ENCODE measurements at places on chromosomes 6 and 20. TPM values are rescaled to one million over a fixed set of nuclear protein-coding genes. Genes with fewer than 3 reads are reported as not detected.

The PSMF1 gene
- total RNA-seq = 34.5 TPM

The BIRC7 gene
- not detected for total RNA-seq

The FGD2 gene
- not detected for total RNA-seq

GRCh38 chr20:33472868-33473435, 16.9 kb upstream of the CBFA2T2 start:
- no peak for DNase-seq

DNA sequence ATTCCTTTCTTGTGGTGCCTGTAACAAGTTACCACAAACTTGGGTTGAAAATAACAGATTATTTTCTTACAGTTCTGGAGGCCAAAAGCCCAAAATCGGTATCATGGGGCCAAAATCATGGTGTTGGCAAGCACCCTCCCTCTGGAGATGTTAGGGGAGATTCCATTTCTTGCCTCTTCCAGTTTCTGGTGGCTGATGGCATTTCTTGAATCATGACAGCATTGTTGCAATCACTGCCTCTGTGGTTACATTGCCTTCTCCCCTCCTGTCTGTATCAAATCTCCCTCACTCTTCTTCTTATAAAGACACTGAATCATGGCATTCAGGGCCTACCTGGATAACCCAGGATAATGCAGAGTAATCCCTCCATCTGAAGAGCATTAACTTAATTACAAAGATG, 17.9 kb upstream of the TENT5A start:
- DNase-seq = no peak

DNA sequence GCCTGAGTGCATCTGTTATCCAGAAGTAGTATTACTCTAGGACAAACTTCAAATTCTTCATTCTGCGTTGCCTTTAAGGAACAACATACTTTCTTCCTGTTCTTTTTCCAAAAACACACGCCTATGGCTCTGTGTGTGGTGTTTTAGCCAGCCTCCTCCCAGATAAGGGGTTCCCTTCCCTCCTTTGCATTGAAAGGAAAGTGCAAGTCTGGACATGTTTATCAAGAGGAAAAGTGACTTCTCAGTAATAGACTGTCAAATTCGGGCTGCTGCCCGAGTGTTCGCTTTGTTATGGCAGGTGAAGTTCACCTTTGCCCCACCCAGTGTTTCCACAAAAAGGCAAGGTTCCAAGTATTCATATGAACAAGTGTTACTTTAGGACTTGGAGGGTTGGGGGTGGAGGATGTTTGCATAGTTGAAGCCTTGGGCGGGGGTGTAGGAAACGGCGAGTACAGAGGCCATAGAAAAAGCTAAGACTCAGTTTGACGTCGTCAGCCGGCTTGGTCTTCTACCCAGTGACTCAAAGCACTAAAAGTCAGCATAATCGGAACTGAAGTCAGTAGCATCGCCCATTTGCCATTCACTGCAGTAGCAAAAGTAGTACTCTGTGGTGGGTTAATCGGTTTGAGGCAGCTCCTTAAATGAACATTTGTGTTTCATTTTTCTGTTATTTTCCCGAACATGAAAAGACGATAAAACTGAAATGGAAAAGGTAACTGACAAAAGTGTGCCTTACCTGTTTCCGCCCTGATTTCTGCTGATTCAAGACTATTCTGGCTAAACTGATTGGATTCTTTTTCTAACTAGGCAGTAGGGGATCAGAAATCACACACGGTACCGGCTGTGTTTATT, 12.5 kb downstream of the PRDM1 start:
- peak; percentile 43 for DNase-seq

The C6orf136 gene
- 1.7 TPM for total RNA-seq

DNA sequence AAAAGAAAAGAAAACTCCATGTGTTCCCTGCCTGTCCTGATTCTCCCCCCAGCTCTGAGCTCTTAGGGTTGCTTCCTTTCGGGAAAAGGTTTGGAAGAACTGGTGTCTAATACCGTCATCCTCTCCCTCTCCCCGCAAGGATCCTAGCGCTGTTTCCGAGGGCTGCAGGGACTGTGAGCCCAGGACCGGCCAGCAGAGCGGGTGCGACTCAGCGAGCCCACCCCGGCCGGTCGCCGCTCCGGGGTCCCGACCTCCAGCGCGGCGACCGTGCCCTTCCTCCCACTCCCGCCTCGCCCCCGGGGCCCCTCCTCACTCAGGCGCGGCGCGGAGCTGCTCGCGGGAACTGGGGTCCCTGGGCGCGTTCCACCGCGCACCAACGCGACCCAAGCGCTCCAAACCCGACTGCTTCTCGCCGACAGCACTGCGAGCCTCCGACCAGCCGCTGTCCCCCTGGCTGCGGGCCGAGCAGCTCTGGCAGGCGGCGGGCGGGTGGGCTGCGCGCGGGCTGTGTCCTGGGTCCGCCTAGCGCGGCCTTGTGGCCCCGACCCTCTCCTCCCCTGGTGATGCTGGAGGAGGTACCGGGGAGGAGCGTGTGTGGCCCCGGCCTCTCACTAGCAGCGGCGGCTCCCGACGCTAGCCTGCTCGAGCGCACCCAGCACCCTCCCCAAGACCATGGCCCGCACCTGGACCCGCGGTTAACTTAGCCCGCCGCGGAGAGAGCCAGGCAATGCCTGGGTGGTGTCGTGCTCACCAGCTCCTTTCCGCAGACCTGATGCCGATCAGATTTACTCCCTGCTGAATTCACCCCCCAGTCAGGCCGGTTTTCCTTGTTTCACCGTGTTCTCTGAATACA, at the start of gene PLA2G7:
Gene PLA2G7, minus strand, starts transcription at position 509 of the 853 bp plus-strand sequence. CDS start 12,484 bp downstream, outside the sequence.
- no peak for DNase-seq

The TREML2 gene
- total RNA-seq = not detected

The ID4 gene
- under 0.01 TPM for total RNA-seq

The ABHD16B gene
- not detected for total RNA-seq

The CRISP3 gene
- not detected for total RNA-seq

The C6orf15 gene
- not detected for total RNA-seq

The GPX5 gene
- total RNA-seq = not detected

The TMEM30A gene
- 121 TPM for total RNA-seq

DNA sequence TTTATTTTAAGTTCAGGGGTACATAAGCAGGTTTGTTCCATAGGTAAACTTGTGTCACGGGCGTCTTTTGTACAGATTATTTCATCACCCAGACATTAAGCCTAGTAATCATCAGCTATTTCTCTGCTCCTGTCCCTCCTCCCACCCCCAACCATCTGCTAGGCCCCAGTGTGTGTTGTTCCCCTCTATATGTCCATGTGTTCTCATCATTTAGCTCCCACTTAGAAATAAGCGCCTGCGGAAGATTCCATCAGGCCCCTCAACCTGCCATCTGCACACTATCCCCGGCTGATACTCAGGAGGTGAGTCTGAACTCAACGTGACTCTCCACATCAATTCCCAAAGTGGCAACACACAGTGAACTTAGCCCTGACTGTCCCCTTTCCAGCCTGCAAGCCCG, 228.0 kb upstream of the SYNDIG1 start:
- DNase-seq = no peak

The TFAP2D gene
- not detected for total RNA-seq

Data from dermis microvascular lymphatic vessel endothelial cell (primary cell).